ENCODE measurements at places on chromosomes 4 and X. TPM values are rescaled to one million over a fixed set of nuclear protein-coding genes. Genes with fewer than 3 reads are reported as not detected.

- no peaks in the 10 kb centered on the region for H3K27me3 ChIP-seq
- DNase-seq: no peak
- no peaks in the 10 kb centered on the region for H3K36me3 ChIP-seq
- H3K4me1 ChIP-seq: no peaks in the 10 kb centered on the region
Observed at GRCh38 chr4:93732509-93732908, 96.0 kb upstream of the ATOH1 start.

DNA sequence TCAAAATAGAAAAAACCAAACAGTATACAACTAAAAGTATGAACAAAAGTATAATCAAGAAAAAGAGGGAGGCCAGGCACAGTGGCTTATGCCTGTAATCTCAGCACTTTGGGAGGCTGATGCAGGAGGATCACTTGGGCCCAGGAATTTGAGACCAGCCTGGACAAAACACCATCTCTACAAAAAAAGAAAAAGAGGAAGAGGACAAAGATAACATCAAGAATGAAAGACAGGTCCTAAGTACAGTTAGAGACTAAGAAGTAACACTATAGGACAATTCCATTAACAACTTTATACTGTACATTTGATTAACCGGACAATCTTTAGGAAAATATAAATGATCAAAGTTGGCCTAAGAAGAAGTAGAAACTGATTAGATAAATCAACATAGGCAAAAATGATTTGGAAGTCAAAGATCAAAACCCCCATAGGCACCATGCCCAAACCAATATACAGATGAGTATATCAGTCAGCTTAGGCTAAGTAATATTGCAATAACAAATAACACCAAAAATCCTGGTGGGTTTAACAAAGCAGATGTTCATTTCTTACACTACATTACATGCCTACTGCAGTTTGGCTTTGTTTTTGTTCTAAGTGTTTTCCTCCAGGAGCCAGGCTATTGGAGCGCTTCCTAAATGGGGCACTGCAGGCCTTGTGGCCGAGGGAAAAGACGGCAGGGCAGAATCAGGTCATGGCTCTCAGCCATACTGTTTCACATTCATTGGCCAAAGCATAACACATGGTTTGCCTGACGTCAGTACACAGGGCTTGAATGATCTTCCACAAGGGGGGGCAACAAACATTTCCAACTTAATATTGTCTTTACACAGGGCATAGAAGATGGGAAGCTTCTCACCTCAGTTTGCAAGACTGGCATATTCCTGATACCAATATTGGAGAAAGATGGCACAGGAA lies 42.2 kb upstream of the HGFAC start:
- no peaks in the 10 kb centered on the region for H3K36me3 ChIP-seq
- H3K27ac ChIP-seq: no peak overlapping the region
- no peaks in the 10 kb centered on the region for H3K4me1 ChIP-seq
- no peaks in the 10 kb centered on the region for H3K27me3 ChIP-seq
- peak; percentile 58 for DNase-seq
- H3K4me3 ChIP-seq: no peak overlapping the region

- H3K27ac ChIP-seq: no peak overlapping the region
- no peaks in the 10 kb centered on the region for H3K27me3 ChIP-seq
- no peak for DNase-seq
- no peak overlapping the region for H3K4me3 ChIP-seq
Observed at GRCh38 chrX:149515954-149516602, 11.0 kb upstream of the IDS start.

- DNase-seq: no peak
- H3K27me3 ChIP-seq: no peaks in the 10 kb centered on the region
- no peaks in the 10 kb centered on the region for H3K4me1 ChIP-seq
- H3K4me3 ChIP-seq: no peak overlapping the region
Observed at GRCh38 chrX:154717824-154718223, 33.1 kb downstream of the GAB3 start.

DNA sequence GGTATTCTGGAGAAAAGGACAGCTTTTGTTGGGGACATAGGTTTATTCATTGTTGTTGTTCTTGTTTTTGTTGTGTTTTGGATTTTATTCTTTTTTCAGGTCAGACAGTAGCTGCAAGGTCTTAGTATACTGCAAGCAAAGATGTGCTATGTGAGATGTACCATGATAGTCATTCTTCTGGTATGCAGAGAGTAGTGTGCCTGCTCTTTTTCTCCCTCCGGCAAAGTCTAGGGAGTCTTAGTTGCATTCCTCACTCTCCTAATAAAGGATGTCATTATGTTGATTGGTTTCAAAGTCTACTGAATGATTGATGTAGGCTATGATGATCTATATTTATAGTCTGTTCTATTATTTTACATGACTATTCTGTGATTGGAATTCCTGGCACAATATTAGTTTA lies 119.9 kb upstream of the POF1B start:
- H3K27ac ChIP-seq: no peak overlapping the region
- H3K27me3 ChIP-seq: no peaks in the 10 kb centered on the region
- no peak for DNase-seq
- H3K4me1 ChIP-seq: no peaks in the 10 kb centered on the region
- no peak overlapping the region for H3K4me3 ChIP-seq

DNA sequence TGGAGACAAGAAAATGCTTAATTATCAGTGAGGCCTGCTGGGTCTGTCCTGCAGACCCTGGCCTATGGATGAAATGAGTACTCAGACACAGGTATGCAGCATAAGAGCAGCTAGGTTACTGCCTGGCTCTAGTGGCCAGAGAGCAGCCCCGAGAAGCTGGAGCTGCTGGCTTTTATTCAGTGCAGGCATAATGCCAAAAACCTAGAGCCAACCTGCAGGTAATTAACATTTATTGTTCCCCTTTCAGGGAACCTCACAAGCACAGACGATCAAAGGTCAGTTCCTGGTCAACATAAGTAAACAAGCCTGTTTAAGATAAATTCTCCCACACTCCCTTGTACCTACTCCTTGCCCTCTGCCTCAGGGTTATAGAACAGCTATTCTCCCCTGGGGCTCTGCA lies 13.3 kb downstream of the IDS start:
- H3K4me1 ChIP-seq: no peaks in the 10 kb centered on the region
- H3K27me3 ChIP-seq: no peaks in the 10 kb centered on the region
- H3K36me3 ChIP-seq: peaks cover 25% of the 10 kb centered on the region
- no peak overlapping the region for H3K4me3 ChIP-seq

Gene SHROOM4
- total RNA-seq: 25.3 TPM
